ENCODE measurements at places on chromosomes 6 and 20.
A peak's percentile ranks its signal among the peaks of the same experiment; 100 is the strongest.

DNA sequence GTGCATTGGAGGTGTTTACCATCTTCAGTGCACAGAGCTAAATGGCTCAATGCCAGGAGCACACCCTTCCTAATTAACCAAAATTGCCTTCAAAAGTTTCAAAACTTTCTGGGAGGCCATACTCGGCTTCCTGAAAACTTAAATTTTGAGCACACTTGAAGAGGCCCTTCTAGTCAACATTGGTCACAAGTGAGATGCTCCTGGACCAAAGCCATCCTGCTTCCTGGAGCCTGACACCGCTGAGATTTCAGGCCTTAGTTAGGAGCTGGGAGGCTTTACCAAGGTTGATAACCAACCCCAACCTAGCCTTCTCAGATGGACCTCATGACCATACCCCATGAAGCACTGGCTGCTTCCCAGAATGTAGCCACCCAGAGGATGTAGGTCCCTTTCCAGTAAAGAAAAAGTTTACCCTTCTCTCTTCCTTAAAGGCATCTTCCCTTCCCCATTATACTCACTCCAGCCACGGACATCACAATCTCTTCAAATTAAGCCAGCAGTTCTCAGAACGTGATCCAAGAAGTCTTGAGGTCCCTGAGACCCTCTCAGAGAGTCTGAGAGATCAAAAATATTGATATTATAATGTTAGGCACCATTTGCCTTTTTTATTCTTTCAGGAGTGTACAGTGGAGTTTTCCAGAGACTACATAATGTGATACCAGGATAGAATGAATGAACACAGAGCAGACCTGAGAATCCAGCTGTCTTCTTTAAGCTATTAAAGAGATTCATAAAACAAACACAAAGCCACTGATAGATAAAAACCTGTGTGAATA is 32.8 kb upstream of the SPTLC3 start:
- DNase-seq, result no peak

DNA sequence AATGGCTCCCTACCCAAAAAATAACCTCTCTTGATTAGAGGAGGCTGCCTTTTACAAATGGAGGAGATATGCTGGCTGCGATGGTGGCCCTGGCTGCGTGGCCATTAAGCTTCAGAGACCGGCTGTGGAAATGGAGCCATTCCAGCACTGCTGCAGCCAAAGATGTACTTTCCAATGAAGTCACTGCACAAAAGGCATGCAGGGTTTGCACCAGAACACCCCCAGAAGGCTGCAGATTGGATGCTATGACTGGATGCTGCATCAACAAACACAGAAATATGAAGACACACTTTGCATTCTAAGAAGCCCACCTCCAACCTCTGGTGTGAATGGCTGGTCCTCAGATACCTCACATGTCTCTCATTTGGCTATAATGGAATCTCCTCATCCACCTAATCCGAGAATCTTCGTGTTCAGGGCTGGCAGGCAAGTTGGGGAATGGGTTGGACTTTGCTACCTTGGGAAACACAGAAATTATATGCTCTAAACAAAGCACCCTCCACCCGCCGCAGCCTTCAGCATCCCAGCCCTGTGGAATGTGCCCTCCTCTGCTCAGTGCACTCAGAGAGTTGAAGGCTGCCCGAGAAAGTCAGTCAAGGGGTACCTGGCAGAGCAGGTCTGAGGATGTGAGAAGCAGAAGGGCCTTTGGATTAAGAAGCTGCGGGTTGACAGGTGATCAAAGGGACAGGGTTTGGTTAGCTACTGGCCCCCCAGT is 35.3 kb downstream of the APCDD1L start:
- DNase-seq, result peak; percentile 58

GRCh38 chr6:75422024-75422639 is 71.5 kb downstream of the FILIP1 start:
- DNase-seq, result no peak

- DNase-seq, result no peak
These were observed 119.9 kb upstream of the PREP start for GRCh38 chr6:105522626-105523322.

DNA sequence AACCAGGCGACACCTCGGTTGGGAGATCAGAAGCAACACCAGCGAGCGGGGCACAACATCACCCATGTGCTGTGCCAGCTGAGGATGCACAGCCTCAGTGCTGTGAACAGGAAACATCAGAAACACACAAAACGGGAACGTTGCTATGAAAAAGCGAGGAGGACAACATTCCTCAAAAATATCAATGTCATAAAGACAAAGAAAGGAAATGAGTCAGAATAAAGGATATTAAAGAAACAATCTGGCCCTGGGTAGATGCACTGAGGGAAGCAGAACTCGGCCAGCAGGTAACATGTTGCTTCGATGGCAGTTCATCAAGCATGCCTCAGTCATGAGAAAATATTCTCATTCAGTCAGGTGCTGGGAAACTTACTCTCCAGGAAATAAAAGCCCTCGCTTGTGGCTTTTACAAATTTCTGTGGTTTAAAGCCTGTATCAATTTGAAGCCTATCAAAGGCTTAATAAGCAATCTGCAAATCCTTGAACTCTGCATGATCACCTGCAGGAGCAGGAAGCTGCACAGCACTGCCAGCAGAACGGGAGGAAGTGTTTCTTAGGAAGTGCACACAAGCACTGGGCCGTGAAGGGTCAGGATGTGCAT is 77.5 kb downstream of the GINS1 start:
- DNase-seq, result no peak

- DNase-seq, result no peak
These were observed 8.9 kb downstream of the FITM2 start for GRCh38 chr20:44302026-44302669.

Data from suprapubic skin (tissue), 4 donors.